ENCODE measurements at places on chromosomes 1 and 21.

DNA sequence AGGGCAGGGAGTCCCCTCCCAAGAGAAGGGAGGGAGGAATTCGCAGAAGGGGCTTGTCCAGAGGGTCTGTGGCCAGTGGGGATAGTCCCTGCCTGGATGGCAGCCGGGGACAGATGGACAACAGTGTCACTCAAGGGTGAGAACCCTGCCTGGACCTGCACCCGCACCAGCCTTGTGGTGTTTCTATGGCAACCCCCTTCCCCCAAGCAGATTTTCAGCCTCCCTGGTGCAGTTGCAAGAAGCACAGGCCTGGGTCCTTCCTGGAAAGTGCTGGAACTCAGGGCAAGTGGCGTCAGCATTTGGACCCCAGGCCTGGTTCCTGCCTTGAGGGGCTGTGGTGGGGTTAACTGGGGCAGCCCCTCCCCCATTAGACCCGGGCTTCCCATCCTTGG lies 83.8 kb upstream of the ACTL8 start:
- no peak for DNase-seq

- peak; percentile 71 for DNase-seq
These were observed 62.4 kb downstream of the DDX20 start for GRCh38 chr1:111818081-111818480.

DNA sequence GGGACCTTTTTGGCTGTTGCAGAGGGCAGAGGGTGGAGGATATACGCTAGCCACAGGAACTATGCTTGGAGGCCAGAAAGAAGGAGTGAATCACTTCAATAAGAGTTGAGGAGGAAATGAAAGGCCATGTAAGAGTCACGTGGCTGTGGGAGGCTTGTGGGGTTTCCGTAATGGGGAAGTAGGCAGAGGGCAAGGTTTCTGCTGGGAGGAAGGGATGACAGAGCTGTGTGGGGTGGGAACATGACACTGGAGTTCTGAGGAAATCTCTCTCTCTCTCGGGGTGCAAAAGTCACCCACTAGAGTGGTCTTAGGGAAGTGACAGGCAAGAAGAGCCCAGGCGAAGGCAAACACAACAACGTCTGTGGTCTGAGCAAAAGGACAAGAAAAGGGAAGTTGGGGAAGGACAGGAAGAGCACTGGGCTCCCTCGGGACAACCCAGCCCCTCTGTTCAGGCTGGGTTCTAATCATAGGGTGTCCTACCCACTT lies 3.9 kb upstream of the CD1C start:
- no peak for DNase-seq

DNA sequence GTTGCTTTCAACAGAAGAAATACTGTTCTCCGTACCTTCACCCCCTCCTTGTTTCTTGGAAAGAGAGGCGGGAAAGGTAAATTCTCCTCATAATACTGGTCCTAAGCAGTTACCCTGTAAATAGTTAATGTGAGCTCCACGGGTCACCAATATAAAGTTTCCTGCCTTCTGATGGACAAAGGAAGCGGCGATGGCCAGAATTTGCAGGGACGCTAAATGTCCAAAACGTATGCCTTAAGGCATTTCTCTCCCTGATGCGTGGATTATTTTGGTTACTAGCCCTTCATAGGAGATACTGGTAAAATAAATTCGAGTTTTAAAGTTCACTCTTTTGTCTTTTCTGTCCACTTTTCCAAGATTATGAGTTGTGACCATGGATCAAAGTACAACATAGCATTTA lies 898 bp upstream of the PTGS2 start:
- no peak for DNase-seq

- DNase-seq, result no peak
These were observed 48.0 kb upstream of the ACOT11 start for GRCh38 chr1:54500107-54500431.

GRCh38 chr1:114156538-114157274 lies 3.0 kb upstream of the SYT6 start:
- DNase-seq, result no peak

- no peak for DNase-seq
These were observed 59.1 kb downstream of the GLUL start for GRCh38 chr1:182332261-182333060.

DNA sequence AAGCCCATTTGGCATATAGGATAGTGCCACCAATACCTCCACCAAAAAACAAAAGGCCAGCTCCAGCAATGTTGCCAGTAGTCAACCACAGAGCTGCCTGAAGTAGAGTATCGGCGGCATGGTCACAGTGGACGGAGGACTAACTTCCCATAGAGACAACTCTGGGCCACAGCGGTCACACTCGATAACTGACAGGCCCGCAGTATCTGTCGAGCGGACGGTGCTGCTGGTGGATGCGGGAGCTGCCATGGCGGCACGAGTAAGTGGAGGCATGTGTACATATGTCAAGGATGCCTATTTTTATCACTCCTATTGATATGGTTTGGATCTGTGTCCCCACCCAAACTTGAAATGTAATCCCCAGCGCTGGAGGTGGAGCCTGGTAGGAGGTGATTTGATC lies 4.1 kb downstream of the KRTAP12-1 start:
- DNase-seq, result no peak

DNA sequence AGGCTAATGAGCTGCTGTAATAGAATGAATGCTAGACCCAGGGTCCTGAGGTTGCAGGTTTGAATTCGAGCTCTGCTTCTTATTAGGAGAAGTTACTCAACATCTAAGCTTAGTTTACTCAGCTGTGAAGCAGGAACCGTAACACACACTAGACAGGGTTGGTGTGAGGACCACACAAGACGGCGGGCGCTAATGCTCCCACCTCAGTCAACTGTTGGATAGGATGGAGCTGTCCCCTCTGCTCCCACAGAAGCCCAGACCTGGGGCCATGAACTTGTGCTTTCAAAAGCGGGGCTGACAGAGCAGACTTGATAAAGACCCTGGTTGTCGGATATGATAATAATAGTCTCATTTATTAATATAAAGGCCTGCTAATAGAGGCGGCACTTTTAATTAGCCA lies 98.4 kb upstream of the CD34 start:
- no peak for DNase-seq

DNA sequence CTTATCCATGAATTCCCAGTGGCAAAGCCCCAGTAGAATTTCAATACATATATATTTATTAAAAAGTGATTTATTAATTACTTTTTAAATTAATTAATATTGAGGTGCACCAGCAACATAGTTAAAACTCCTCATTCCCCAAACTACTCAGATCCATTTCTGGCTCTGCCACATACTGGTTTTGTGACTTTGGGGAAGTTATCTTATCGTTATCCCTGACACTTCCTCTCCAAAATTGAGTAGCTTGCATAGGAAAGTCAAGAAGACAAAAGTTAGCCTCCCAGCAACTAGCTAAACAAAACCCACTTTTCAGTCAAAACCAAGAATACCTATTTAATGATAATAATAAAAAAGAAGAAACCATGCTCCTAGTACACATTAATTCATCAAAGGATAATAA lies 35.9 kb downstream of the TCP10L start:
- DNase-seq, result no peak

- no peak for DNase-seq
These were observed 182.8 kb downstream of the PSMG1 start for GRCh38 chr21:39000496-39000895.

- DNase-seq, result no peak
These were observed 22.8 kb downstream of the COA6 start for GRCh38 chr1:234396092-234396491.

DNA sequence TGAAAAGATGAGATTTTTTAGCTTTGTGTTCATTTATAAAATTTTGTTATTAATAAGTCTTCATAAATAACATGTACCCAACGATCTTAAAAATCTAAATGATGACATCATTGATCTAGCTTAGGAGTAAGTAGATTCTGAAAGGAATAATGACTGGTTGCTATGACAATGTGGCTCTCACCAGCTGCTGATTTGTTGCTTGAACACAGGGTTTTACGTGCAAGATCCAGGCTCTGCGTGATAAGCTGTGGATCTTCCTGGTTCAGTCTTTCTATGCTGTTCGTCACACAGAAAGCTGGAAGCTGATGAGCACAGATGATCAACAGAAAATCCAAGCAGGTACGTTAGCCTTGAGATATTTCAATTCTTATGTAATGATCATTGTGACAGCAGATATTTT lies 49.1 kb upstream of the C1orf146 start:
- DNase-seq, result peak; percentile 62

DNA sequence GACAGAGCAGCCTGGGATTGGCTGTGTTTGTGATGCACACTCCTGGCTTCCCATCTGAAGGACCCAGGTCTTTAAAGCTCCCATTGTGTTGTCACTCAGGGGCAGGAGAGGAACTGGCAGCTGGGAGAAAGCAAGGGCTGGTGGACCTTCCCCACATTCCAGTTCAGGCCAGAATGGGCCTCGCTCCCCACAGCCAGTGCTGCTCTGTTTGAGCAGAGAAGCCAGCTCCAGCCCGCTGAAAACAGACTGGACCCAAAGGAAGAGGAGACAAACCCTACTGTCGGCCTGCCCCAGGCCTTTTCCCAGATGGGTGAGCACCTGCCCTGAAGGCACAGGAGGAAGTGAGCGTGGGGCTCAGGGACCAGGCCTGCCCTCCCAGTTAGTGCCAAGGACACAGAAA lies 499.4 kb downstream of the NPHP4 start:
- DNase-seq, result no peak
